ENCODE measurements at places on chromosomes 4 and X.

GRCh38 chr4:150369434-150370380 is 212.2 kb upstream of the MAB21L2 start:
- no peak for DNase-seq

DNA sequence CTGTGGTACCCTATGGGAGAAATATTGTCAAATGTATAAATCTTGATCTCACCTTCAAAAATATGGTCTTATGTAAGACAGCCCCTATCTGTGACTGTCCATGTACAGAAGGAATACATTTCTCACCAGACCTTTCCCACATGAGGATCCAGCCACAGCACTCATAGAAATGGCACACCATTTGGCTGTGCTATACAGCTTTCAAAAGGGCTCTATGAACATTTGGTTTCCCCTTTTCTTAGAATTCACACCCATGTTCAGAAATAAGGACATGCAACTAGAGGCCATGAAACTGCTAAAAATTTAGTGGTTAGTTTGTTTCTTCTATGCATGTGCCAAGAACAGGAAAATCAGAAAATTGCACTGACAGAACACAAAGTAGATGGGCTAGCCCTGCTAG is 62.7 kb downstream of the ANTXR2 start:
- DNase-seq: no peak

DNA sequence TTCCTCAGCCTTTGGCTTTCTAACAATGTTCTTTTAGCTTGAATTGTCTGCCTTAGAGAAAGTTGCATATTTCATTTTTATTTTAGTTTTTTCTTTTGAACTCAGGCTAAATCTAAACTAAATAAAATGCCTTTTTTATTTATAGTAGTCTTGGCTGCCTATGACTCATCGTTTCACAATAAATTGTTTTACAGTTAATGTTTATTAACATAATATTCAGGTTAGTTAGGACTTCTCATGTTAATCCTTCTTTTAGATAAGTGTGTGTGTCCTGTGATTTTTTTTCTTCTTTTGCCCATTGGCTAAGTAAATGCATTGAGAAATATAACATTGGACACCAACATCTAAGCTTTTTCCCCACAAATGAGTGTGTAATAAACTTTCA is 1.6 kb downstream of the RP2 start:
- no peak for DNase-seq

- no peak for DNase-seq
Measured at GRCh38 chr4:78939667-78940008, 400 bp upstream of the PAQR3 start.

GRCh38 chrX:66008328-66008970 is 31.4 kb downstream of the VSIG4 start:
- no peak for DNase-seq

DNA sequence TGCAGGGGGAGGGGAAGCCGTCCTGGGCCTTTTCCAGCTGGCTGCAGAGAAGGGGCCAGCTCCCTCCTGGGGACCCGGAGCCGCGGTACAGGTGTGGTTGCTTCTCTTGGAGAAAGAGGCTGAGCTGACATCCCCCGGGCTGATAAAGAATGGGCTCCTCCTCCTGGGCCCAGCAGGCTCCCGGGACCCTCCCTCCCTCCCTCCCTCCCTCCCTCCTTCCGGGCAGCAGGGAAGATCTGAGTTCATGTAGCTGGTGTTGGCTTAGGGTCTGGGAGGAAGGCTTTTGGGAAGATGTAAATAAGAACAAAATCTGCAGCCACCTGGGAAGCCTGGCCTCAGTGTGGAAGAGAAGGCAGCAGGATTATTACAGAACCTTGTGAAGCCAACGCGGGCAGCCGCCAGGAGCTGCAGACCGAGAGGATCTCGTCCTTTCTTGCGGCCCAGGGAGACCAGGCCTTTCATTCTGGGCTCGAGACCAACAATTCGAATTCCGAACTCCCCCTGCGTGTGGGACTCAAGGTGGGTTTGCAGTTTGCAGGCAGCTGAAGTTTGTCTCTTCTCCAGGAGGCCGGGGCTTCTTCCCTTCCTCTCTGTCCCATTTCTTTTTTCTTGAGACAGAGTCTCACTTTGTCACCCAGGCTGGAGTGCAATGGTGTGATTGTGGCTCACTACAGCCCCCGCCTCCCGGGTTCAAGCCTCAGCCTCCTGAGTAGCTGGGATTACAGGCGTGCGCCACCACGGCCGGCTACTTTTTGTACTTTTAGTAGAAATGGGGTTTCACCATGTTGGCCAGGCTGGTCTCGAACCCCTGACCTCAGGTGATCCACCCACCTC is at the start of gene PLCXD1:
Gene PLCXD1, plus strand, starts transcription at position 216 of the 834 bp plus-strand sequence. CDS start 2,807 bp downstream, outside the sequence.
- no peak for DNase-seq

- DNase-seq: no peak
Measured at GRCh38 chr4:77560170-77560569, 45.5 kb upstream of the CXCL13 start.

GRCh38 chr4:147590249-147590920 is 26.8 kb upstream of the TMEM184C start:
- no peak for DNase-seq

DNA sequence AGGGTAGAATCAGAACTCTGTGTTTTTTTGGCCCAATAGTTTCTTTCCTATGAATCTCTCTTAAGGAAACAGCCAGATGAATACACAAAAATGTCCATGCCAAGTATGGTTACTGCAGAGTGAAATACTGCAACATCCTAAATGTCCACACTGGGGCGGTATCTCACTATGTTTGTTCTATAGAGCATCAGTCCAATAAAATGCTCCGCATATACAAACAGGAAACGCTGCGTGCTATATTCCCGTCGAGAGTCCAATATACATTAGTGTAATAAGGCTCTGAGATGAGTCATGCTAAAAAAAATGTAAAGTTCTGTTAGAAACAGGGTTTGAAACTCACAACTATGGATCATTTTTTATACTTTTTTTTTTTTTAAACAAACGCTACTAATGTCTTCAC is 72.9 kb upstream of the ENOX2 start:
- no peak for DNase-seq

DNA sequence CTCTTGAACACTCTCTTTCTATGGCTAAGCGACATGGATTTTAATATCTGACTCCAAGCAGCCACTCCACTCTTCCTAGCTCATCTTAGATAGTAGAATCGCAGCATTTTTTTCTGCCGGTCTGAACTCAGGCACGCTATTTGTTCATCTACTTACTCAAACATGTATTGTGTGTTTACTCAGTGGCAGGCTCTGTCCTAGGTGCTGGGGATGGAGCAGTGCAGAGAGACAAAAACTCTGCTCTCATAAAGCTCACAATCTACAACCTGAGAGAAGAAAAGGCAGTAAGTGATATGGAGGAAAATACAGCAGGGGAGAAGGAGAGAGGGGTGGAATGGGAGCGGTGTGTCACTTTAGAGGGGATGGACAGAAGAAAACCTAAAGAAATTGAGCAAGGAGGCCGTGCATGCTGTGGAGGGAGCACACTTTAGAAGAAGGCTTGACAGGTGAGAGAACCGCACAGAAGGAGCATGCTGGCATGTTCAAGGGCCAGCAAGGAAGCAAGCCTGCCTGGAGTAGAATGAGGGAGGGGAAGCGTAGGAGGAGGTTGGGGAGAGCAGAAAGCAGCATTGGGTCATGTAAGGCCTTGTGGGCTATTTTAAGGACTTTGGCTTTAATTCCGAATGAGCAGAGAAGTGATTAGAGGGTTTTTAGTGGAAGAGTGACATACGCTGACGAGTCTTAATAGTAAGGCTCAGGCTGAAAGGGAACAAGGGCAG is 132.0 kb downstream of the ANK2 start:
- DNase-seq: no peak

- DNase-seq: no peak
Measured at GRCh38 chr4:3871181-3871852, 105.1 kb downstream of the ADRA2C start.
